ENCODE measurements at places on chromosomes 11 and 22.

- no peak for DNase-seq
These were observed 105.3 kb upstream of the E2F8 start for GRCh38 chr11:19345848-19346681.

- DNase-seq = peak; percentile 20
These were observed 71.6 kb downstream of the LRP5 start for GRCh38 chr11:68383976-68384501.

DNA sequence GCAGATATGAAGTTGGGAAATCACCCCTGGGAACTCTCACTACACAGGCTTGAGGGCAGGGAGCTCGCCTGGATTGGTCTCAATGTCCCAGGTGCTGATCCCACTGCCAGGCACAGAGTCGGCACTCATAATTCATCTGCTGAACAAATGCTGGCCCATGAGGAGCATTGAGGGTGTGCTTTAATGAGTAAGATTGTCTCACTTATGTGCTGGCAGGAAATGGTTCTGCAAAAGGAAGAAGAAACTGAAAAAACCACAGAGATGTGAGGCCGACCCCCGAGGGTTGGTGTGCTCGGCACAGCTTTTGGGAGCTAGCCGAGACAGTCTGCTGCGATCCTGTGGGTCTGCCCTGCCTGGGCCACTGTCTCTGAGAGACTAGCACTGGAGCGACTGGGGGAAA lies 9.4 kb downstream of the PLAAT2 start:
- DNase-seq = no peak

GRCh38 chr11:102244681-102245409 lies 72.4 kb upstream of the BIRC3 start:
- no peak for DNase-seq

DNA sequence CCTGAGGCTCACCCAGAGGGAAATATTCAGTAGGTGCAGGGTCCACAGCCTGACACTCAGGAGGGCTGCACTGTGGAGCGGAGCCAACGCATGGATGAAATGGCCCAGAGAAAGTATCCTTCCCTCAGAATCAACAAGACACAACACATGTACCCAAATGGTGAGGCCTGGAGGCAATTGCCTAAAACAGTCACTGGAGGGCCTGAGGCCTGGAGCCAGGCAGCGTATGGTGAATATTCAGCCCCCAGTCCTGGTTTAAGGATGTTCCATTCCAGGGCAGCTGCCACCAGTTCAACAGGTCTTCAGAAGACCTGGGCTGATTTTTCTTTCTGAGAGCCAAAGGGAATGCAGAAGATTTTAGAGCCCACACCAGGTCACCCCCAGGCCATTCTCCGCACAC lies 264.8 kb downstream of the INSC start:
- no peak for DNase-seq

DNA sequence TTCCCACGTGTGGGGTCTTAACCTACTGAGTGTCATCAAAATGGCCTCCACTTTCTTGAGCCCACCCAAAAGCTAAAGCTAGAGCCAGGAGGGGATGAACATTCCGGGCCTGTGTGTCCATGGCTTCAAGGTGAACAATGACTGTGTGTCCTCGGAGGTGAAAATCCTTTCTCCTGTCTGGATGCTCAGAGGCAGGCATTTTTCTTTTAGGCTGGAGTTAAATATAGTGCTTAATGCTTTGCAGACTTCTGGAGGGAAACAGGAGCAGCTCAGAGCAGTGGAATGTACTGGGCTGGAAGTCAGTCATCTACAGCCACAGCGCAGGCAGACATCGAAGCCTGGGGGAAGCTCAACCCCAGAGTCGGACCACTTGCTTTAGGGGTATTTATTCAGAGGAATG lies 68.6 kb upstream of the TMEM45B start:
- no peak for DNase-seq

DNA sequence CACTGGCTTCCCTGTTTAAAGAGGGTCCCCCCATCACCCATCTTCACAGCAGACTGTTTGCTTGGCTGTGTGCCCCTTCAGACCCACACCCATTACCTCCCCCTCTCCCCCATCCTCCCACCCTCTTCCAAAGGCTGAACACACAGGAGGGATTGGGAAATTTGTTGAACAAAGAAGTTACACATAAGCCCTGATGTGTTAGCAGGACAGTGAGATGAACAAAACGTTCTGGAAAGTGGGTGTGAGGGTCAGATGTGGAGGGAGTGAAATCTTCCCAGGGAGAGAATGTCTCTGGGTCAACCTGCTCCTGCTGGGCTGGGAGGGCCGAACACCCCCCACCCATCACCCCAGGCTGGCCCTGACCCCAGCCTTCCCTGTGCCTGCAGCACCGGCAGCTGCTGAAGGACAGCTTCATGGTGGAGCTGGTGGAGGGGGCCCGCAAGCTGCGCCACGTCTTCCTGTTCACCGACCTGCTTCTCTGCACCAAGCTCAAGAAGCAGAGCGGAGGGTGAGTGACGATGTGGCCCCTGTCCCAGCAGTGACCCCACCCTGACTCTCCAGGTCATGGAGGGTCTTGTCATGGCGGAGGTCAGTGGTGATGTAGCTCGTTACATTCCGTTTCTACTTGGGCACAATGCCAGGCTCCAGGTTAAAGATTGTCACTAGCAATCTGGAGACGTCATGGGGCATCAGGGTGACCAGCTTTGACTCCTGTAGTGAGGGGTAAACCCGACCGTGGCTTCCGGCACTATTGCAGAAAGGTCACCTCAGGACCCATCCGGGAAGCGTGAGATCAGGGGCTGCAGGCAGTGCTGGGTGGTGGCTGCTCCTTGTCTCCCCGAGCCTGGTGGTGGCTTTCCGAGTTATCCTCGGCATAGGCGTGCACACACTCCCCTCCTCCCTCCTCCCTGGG lies 103.5 kb downstream of the BCR start:
- DNase-seq = no peak

- no peak for DNase-seq
These were observed 70.9 kb downstream of the CCDC34 start for GRCh38 chr11:27291954-27292636.

GRCh38 chr11:30351061-30351460 lies 28.2 kb downstream of the ARL14EP start:
- DNase-seq = no peak

DNA sequence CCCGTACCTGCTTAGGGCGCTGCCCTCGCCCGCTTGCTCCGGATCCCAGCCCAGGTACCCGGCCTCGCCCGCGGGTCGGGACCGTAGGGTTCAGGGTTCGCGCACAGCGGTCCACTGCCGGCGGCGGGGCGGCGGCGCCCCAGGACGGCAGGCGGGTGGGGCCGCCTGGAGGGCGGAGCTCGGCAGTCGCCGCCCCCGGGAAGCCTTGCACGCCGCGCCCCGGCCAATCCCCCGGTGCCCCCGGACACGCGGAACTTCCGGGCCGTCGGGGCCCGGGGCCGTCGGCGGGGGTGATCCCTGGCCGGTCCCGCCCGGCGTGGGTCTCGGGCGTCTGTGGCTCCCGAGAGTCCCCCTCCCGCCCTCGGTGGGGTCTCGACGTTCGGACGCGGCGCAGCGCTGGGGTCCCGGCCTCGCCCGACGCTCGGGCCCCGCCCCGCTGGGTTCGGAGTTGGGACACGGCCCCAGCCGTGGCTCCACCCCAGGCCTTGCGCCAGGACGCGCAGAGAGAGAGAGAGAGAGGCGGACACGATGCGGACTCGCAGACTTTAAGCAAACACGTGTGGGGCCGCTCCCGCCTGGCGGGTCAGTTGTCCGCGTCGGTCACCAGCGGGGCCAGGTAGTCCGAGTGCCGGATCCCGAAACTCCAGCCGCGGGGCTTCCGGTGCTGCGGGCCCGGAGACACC lies at the start of gene TYMP:
Gene TYMP, minus strand, starts transcription at position 116 of the 683 bp plus-strand sequence. CDS start 303 bp downstream, outside the sequence.
- no peak for DNase-seq

- no peak for DNase-seq
These were observed 737.2 kb downstream of the LRRC4C start for GRCh38 chr11:40722179-40722795.

- no peak for DNase-seq
These were observed 22.9 kb downstream of the TUB start for GRCh38 chr11:8103909-8104308.

DNA sequence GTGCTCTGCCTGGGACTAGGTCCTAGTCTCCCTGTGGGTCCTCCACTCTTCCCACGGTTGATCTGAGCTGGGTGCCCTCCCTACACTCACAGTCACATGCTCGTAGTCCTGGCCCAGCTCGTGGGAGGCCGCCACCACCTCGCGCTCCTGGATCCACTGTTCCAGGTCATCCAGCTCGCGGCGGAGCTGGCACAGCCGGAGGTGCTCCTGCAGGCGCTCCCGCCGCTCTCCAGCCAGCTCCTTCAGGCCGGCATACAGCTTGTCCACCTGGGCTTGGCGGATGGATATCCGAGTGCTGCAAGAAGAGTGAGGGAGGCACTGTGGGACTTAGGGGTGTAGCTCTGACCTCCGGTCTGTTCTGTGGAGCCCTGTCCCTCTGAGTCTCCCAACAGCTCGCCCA lies 14.8 kb upstream of the RBM4B start:
- DNase-seq = no peak

- peak; percentile 44 for DNase-seq
These were observed 19.3 kb downstream of the EIF3F start for GRCh38 chr11:8006349-8006977.

DNA sequence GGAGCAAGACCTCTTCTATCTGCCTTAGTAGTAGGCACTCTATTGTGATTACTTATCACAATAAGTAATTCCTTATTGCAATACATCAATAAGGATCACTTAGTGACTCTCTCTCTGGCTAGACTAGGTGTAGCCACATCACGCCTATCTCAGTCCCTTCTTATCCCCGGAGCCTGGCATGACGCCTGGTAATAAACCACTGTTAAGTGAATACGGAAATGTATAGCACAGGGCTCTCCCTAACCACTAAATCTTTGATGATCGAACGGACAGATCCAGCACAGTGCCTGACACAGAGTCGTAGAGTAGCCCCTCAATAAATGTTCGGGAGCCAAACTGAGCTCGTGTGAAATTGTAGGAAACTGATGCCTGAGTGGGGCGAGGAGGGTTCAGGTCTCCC lies 143.3 kb downstream of the FBXO7 start:
- DNase-seq = no peak

- DNase-seq = no peak
These were observed 695 bp downstream of the PEX26 start for GRCh38 chr22:18078329-18079041.

DNA sequence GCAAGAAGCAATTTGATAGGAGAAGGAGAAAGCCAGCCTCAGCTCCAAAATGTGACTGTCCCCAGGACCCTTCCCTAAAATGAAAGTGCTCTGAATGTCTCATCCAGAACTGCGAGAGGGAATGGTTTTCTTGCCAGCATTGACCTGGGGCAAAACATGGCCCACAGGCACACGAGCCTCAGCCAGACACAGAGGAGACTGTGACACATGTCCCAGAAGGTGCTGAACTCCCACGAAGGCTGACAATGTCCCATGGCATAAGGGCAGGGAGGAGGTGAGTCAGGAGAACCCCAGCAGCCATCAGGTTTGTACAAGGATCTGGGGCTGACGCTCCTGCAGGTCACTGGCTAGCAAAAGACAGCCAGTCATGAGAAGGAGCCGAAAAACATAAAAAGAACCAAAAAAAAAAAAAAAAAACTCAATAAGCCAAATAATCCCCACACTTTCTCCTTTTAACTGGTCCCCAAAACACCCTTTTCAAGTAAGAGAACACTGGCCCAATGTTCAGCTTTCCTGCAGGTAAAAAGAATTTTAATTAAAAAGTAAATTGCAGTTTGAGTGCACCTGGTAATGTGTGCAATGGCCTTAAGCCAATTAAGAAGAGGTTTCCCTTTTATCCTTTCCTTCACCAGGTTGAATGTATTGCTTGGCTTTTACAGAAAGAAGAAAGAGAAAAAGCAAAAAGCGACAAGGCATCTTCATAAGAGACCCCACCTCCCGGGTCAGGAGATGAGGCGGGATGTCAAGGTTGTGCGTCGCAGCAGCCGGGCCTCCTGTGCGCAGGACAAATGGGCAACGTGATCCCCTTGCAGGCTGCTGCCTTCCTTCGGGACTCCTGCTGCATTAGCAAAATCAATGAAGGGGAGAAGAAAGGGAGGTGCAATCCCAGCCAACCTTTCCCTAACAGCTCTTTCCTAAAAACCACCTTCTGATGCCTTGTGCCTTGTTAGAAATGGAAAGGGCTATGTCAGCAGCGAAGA lies 43.6 kb downstream of the GALNT18 start:
- no peak for DNase-seq

DNA sequence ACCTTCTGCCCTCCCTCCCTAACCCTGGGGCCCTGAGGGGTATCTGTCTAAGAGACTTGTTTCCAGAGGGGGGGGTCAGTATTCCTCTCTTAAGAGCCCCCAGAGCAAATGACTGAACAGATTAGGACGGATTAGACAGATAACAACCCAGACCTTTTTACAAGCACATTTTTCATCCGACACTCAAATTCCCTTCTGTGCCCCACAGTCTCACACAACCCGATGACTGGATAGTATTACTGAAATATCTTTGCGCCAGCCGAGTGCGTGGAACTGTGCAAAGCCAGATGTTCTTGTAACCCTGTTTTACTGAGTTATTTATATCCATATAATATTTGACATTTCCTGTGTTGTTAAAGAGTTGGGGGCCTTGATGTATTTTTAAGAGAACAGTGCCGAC lies 30.9 kb upstream of the FLI1 start:
- DNase-seq = no peak

- DNase-seq = no peak
These were observed 445.1 kb upstream of the ISX start for GRCh38 chr22:34620832-34621231.

DNA sequence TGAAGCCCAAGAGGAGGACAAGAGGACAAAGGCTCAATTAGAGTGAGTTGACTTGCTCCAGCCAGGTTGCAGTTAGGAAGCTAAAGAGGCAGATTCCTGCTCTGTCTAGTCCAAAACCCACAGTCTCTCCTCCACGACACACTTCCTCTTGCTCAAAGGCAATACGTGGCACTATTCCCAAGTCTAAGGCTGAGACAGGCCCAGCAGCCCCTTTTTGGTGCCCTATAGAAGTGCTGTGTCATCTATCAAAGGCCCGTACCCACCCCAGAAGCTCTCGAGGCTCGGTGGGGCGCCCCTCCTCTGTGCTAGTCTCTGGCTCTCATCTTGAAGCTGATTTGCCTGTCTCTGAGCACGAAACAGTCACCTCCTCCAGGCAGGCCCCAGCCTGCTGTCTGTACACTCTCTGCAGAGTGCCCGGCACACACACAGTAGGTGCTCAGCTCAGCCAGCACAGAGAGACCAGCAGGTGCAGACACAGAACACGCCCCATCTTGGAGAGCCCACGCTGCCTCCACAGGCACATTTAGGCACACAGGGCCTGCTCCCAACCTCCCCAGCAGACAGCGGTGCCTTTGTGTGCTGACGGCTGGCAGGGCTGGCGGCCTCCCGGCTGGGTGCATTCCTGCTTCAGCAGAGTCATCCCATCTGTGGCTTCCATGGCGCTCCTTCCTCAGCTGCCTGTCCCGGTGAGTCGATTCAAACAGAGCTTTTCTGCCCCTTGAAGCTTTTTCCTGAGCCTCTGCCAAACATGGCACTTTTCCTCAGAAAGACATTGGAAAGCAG lies 52.8 kb downstream of the MYH9 start:
- peak; percentile 74 for DNase-seq

- no peak for DNase-seq
These were observed 17.4 kb upstream of the H19 start for GRCh38 chr11:2015025-2015424.

All from RCC 7860 (cell line).